ENCODE measurements at places on chromosomes 13 and 19.

DNA sequence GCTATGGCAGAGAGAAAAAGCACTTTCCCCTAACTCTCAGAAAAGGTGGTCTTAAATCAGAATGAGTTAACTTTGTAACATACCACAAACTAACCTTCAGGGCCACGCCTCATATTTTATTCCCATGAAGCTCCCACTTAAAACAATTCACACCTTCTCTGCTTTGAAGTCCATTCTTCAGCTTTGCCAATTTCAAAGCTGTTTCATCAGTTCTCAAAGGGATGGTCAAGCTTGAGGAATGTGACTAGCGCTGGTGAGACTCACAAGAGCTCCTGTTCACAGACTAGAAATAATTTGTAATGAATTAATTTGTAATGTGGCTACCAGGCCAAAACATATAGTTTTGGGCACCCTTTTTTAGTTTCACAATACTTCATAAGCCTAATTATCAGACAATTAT lies 68.2 kb downstream of the STK24 start:
- peak overlapping the region; percentile 69 for H3K27ac ChIP-seq
- H3K27me3 ChIP-seq = no peaks in the 10 kb centered on the region
- H3K4me3 ChIP-seq = no peak overlapping the region
- no peaks in the 10 kb centered on the region for H3K36me3 ChIP-seq
- DNase-seq = no peak

- no peak overlapping the region for H3K27ac ChIP-seq
- no peak for DNase-seq
- no peaks in the 10 kb centered on the region for H3K4me1 ChIP-seq
- H3K36me3 ChIP-seq = no peaks in the 10 kb centered on the region
- H3K27me3 ChIP-seq = no peaks in the 10 kb centered on the region
These were observed 194.7 kb downstream of the ABCC4 start for GRCh38 chr13:95106562-95106961.

DNA sequence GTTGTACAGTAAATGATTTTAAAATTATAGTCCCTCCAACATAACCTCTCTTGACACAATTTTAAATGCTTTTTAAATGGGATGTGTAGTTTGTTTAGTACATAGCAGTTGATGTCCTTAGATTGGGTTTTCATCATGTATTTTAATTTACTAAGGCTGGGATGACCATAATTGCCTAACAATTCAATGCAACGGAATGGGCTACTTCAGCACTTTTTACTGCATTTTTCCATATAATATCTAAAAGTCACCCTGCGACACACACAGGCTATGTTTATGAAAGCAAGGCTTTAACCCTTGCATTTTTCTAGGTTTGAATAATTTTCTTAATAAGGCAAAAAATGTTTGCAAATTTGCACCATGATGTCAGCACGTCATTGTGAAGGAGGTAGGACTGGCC lies 321.0 kb downstream of the DLEU7 start:
- no peak overlapping the region for H3K4me3 ChIP-seq
- no peak overlapping the region for H3K27ac ChIP-seq
- H3K27me3 ChIP-seq = no peaks in the 10 kb centered on the region

DNA sequence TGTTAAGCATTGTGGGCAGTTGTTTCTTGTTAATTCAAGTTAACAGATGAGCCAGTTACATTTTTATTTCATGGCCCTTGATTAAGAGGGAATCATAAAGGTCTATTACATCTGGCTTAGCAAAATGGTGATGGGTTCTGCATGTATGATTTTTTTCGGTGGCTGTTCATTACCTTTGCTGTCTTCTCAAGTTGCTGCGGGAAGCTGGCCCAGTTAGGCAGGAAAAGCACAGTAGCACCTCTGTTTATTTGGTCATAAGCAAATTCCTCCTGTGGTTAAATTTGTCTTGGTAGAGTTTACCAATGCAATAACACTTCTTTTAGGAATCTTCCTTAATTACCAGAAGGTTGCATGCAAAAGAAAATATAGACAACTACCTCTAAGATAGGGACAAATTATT lies 104.5 kb downstream of the FRY start:
- H3K36me3 ChIP-seq = no peaks in the 10 kb centered on the region
- no peaks in the 10 kb centered on the region for H3K27me3 ChIP-seq
- no peak overlapping the region for H3K27ac ChIP-seq
- DNase-seq = no peak

GRCh38 chr19:34985249-34986022 lies 14.7 kb upstream of the GRAMD1A start:
- no peak overlapping the region for H3K27ac ChIP-seq
- H3K4me1 ChIP-seq = no peaks in the 10 kb centered on the region
- H3K36me3 ChIP-seq = no peaks in the 10 kb centered on the region
- no peaks in the 10 kb centered on the region for H3K27me3 ChIP-seq

DNA sequence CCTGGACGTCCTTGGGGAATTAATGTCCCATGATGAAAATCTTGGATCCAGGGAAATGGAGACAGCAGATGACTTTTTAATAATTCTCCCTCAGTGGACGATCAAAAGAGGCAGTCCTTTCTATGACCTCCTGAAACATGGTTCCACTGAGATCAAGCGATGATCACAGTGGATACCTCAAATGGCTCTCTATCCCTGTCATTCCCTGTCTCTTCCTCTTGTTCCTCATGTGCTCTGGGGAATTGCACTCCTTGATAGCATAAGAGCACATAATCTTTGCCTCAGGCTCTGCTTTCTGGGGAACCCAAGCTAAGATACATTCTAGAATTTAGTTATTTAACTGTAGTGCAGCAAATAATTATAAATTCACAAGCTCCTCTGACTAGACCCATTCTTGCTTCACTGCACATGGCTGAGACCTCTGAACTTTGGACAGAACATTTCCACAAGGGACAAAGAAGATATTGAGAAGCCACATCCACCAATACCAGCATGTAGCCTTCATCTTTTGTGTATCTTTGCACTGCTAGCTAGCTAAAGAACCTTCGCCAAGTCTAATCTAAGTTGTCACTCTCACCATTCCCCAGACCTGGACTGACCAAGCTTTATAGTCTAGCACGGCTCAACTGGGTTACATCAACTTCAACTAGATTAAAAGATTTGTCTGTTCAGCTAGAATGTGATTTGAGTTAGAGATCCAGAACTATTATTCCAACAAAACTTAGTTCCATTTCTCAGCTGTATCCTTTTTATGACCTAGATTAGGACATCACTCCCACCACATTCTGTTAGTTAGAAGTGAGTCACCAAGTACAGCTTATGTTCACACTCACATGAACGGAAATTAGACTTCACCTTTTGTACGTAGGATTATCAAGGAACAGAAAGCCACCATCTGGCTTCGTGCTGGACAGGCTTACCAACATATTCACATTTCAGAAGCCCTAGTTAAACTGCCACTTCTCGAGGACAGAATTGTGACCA lies 142.7 kb downstream of the SUCLA2 start:
- H3K36me3 ChIP-seq = no peaks in the 10 kb centered on the region
- no peaks in the 10 kb centered on the region for H3K27me3 ChIP-seq
- H3K4me1 ChIP-seq = peaks cover 4% of the 10 kb centered on the region

DNA sequence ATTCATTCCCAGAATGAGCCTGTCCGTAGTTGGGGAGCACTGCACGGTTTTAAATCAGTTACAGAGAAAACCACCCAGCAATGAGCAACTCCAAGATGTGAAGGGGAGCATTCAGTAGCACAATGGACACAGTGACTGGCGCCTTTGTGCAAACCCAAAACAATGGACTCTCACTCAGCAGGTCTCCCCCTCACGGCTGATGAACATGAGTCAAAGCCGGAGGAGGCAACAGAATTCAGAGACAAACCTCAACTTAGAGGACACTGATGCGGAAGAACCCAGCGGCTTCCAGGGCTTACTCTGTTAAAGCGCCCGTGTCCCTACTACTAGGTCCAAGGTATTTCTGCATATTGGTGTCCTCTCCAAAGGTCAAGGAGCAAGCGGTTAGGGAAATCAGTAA lies 17.7 kb downstream of the PLEKHF1 start:
- no peaks in the 10 kb centered on the region for H3K27me3 ChIP-seq
- DNase-seq = no peak
- H3K27ac ChIP-seq = no peak overlapping the region
- H3K36me3 ChIP-seq = no peaks in the 10 kb centered on the region
- no peak overlapping the region for H3K4me3 ChIP-seq

- no peak overlapping the region for H3K4me3 ChIP-seq
- H3K36me3 ChIP-seq = no peaks in the 10 kb centered on the region
- no peak for DNase-seq
- no peaks in the 10 kb centered on the region for H3K27me3 ChIP-seq
These were observed 38.3 kb upstream of the HMGB1 start for GRCh38 chr13:30504081-30504480.

DNA sequence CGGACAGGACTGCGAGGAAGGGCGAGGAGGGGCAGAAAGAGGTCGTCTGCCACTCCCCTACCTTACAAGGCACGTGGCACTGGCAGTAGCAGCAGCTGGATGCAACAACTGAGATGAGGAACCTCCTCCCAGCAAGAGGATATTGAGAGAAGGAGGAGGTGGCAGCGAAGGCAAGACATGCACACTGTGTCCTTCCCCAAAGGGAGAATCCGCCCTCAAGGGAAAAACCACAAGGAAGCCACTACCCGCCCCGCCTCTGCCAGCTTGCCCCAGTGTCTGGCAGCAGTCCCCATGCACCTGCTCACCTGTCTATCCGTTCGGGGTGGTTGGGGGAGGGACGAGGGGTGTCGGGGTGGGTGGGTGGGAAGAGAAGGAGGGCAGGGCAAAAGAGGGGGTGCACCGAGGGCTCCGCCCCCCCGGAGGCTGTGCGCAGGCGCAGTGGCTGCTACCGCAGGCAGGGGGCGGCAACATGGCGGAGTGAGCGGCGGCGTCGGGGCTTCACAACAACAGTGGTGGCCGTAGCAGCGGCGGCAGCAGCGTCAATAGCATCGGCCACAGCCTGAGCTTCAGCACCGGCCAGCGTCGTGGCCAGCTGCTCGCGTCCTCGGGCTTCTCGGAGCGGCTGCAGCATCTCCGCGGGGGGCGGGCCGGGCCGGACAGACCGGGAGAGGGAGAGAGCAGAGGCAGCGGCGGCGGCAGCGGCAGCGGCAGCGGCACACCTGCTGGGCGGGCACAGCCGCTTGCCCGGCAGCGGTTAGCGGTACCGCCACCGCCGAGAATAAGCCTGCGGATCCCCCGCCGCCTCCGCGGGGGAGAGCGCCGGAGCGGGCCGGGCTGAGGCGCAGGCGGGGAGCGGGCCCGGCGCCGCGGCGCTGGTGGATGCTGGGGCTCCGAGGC lies at the start of gene NBEA:
Gene NBEA, plus strand, starts transcription at position 436 of the 897 bp plus-strand sequence. CDS start 551 bp downstream, outside the sequence.
- peak within 1 kb of the TSS; percentile 67 for H3K27ac ChIP-seq
- H3K4me3 ChIP-seq = peak within 1 kb of the TSS; percentile 58
- no peaks in the 10 kb centered on the region for H3K27me3 ChIP-seq
- DNase-seq = peak; percentile 76
- H3K4me1 ChIP-seq = peaks cover 8% of the 10 kb centered on the region

DNA sequence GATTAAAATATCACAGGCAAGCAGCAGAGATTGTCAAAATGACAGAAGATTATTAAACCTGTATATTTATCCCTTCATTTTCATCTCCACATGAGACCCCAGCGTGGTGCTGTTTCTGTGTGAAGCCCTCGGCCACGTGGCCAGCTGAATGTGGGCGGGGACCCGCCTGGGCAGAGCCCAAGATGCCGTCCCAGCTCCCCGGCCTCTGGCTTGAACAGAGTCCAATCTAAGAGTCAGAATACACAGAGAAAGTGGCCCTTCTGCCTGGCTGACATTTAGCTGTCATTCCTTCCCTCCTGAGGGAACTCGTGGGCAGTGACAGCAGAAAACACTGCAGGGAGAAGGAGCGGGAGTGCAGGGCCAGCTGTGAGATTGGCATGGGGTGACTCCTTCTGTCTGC lies 34.9 kb upstream of the UQCRFS1 start:
- H3K36me3 ChIP-seq = no peaks in the 10 kb centered on the region
- H3K4me1 ChIP-seq = no peaks in the 10 kb centered on the region
- no peak overlapping the region for H3K4me3 ChIP-seq
- H3K27ac ChIP-seq = no peak overlapping the region

DNA sequence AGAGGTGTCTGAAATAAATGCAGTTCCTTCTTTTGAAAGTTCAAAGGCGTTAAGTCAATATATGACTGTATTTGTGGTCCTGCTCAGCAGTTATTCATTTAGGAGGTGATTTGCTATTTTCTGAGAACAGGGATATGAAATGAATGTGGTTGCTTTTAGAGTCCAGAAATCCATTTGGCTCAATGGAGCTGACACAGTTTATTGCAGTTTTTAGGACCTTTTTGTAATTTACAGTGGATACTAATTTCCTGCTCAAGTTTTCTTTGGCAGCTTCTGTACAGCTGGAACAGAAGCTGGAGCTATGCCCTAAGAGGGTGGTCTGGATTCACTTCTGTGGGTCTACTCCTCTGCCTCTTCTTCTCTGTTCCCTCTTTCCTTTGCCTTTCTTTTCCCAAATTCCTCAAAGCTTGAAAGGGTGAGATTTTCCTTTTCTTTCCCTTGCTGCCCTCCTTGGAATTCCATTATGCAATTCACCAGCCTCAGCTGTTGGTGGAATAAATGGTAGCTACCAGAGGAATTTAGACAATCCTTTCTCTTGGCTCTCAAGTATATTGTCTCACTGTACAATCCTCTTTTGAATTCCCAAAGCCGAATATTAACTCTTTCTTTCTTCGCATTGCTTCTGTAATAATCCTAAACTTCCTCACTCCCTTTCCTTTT lies 39.9 kb downstream of the ITGBL1 start:
- H3K36me3 ChIP-seq = no peaks in the 10 kb centered on the region
- no peak for DNase-seq
- no peak overlapping the region for H3K27ac ChIP-seq
- H3K4me1 ChIP-seq = no peaks in the 10 kb centered on the region

GRCh38 chr19:30222428-30222873 lies 149.7 kb upstream of the ZNF536 start:
- H3K27me3 ChIP-seq = no peaks in the 10 kb centered on the region
- DNase-seq = peak; percentile 29
- H3K36me3 ChIP-seq = no peaks in the 10 kb centered on the region
- peaks cover 8% of the 10 kb centered on the region for H3K4me1 ChIP-seq

DNA sequence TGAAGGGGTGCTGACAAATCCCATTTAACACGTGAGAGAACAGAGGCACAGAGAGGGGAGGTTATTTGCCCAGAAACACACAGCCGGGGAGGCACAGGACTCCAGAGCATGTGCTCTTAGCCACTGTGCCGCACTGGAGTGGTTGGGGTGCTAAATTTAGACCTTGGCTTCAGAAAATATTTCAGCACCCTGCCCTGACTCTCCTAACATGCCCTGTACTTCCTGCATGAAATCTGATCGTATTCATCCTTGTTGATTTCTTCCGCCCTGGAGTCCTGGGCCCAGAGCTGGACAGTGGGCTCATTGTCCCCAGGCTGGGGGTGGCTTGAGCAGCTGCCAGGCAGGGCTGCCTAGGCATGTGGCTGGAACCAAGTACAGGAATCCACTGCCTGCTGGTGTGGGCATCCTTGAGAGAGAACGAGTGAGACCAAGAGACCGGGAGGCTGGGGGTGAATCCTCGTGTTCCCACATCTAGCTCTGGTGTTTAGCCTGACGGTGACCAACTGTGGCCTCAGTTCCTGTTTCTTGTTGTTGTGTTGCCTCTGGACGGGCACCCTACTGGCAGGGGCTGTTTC lies 5.3 kb downstream of the SLC27A1 start:
- no peak overlapping the region for H3K27ac ChIP-seq
- DNase-seq = peak; percentile 52
- H3K27me3 ChIP-seq = no peaks in the 10 kb centered on the region

DNA sequence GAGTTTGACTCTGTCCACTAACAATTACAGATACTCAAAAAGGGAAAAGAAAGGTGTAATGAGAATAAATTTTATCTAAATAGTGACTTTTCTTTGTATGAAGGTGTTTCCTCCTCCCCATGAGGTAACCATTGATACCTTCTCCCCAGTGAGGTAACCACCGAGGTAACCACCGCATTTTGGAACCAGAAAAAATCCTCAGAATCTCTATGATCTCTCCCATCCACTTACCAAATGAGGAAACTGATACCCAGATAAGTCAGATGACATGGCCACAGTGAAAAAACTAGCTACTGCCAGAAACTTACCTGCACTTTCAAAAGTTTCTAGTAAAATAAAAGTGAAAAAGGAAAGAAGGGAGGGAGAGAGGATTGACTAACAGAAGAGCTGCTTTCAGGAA lies 124.0 kb upstream of the FNDC3A start:
- H3K36me3 ChIP-seq = no peaks in the 10 kb centered on the region
- no peaks in the 10 kb centered on the region for H3K4me1 ChIP-seq
- H3K27ac ChIP-seq = no peak overlapping the region
- no peaks in the 10 kb centered on the region for H3K27me3 ChIP-seq

Measured in thyroid gland (tissue), 4 donors.